Stimulated activated memory B cell treated with anti-CD40 and anti-IgM and Interleukin-4, amounts not matched to agents 10 μg/mL and 1 μg/mL and 100 μg/mL, for 72 hours (primary cell): ENCODE measurements at places on chromosomes 7 and 10.

GRCh38 chr10:62528441-62528840, 154.3 kb downstream of the ZNF365 start:
- peak; percentile 92 for ATAC-seq

DNA sequence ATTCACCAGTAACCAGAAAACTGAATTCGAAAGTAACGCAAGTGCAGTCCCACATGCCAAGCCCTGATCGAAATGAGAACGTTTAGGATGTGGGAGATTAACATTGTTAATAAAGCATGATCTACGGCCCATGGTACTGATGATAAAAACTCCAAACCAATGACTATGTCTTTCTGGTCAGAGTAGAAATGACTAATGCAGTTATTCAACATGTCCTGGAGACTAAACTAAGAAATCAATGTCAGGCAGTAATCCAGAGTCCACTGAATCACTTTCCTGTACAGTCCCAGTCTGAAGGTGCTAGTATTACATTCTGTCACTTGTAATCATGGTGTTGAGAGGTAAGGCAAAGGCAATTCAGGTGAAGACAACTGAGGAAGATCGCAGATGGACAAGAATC, 14.4 kb downstream of the NPSR1 start:
- no peak for ATAC-seq

GRCh38 chr10:49177391-49178355, 10.5 kb downstream of the TMEM273 start:
- ATAC-seq: peak; percentile 88

GRCh38 chr10:114271075-114271778, 32.2 kb downstream of the VWA2 start:
- no peak for ATAC-seq

GRCh38 chr7:11636274-11636673, 195.7 kb downstream of the THSD7A start:
- ATAC-seq: no peak

DNA sequence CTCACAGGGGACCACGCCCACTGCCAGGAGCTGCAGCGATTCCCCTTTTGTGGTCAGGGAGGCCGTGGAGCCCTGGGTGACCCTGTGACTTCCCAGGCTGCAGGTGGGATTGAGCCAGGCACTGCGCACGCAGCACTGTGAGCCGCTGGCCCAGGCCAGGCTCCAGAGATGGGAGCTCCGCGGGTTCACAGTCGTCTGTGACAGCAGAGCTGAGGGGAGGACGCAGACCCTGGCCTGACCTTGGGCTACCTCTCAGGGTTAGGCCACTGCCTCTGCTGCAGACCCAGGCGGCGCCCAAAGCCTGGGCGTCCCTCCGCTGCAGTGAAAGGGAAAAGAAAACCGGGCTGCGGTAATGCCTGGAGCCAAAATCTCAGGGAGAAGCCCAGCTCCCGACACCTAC, 107.5 kb upstream of the GPR26 start:
- no peak for ATAC-seq

GRCh38 chr7:22578007-22578733, 78.2 kb upstream of the STEAP1B start:
- ATAC-seq: peak; percentile 50

- ATAC-seq: no peak
Observed at GRCh38 chr10:101896225-101896877, 52.8 kb upstream of the KCNIP2 start.

- no peak for ATAC-seq
Observed at GRCh38 chr10:113219446-113219845, 269.4 kb downstream of the TCF7L2 start.

- peak; percentile 82 for ATAC-seq
Observed at GRCh38 chr7:113086431-113086888, at the start of gene GPR85. GPR85 (minus strand) TSS chr7:113086827; CDS start chr7:113084721, 2,106 bp downstream.

- ATAC-seq: no peak
Observed at GRCh38 chr10:624605-625332, 64.7 kb downstream of the DIP2C start.

DNA sequence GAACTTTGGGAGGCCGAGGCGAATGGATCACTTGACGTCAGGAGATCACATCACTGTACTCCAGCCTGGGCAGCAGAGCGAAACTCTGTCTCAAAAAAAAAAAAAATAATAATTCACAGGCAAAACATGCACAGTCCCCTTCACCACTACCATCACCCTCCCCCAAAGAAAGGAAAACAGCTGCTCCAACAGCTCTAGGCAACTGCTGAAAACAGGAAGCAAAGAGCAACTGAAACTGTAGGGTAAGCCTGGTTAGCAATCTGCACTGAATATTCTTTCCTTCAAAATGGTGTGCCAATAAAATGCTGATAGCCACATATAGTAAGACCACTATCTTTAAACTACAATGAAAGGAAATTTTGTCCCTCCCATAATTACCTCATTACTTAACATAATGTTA, 11.8 kb downstream of the NT5C2 start:
- ATAC-seq: peak; percentile 93

DNA sequence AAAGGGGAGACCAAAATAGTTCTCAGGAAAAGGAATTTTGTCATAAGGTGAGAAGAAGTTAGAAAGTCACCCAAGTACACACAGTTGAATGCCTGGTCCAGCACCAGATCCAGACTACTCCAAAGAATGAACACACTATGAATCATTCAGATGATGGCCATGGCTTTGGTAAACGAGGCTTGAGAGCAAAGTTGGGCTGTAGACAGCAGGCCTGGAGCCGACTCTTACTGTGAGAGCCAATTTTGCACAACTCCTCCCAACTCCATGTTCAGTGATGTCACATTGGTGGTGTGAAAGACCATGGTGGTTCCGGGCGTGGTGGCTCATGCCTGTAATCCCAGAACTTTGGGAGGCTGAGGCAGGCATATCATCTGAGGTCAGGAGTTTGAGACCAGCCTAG, 131.6 kb downstream of the PKD1L1 start:
- ATAC-seq: no peak

GRCh38 chr10:29245476-29245875, 43.4 kb upstream of the LYZL1 start:
- no peak for ATAC-seq

- ATAC-seq: no peak
Observed at GRCh38 chr10:88642963-88643362, 21.3 kb upstream of the LIPF start.
